ENCODE measurements at places on chromosomes 6 and 20. TPM values are rescaled to one million over a fixed set of nuclear protein-coding genes. Genes with fewer than 3 reads are reported as not detected.

DNA sequence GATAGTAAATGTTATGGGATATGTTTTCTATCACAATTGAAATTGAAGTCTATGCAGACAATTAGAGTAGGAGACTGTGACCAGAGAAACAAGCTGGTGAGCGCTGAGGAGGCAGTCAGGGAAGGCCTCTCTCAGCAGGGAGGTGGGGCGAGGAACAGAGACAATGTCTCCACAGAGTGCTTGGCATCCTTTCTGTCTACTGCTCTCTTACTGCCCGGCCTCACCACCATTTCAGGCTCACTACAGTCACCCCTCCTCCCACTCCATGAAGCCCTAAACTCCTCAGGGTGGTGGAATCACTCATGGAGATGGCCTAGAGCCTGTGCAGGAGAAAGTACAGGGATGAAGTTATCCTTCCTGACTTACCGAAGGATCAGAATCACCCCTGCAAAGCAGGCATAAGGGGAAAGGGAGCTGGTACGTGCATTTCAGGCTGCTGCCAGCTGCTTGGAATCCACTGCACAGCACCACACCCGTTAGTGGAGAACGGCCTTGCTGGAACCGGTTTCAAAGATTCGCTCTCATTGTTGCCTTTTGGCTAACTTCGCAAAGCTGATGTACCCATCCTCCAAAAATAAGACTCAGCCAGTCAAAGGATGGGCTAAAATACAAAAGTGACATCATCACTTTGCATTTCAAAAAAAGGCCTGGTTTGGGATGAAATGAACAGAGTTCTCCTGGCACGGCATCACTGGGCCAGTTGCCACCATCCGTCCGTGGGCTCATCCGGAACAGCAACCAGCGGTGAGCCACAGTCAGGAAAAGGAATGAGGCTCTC, 67.3 kb downstream of the SLC22A23 start:
- DNase-seq, result no peak

- no peak for DNase-seq
Measured at GRCh38 chr6:139776041-139776440, 401.6 kb upstream of the CITED2 start.

The PRDM13 gene
- total RNA-seq, result not detected

The PGC gene
- not detected for total RNA-seq

The PRSS16 gene
- total RNA-seq, result 2.0 TPM

- DNase-seq, result no peak
Measured at GRCh38 chr6:35780719-35781118, at the start of gene CLPSL1. TSS of gene CLPSL1 (plus strand) at chr6:35781019. CDS start at chr6:35781111, 92 bp downstream.

The DLL1 gene
- 5.9 TPM for total RNA-seq

DNA sequence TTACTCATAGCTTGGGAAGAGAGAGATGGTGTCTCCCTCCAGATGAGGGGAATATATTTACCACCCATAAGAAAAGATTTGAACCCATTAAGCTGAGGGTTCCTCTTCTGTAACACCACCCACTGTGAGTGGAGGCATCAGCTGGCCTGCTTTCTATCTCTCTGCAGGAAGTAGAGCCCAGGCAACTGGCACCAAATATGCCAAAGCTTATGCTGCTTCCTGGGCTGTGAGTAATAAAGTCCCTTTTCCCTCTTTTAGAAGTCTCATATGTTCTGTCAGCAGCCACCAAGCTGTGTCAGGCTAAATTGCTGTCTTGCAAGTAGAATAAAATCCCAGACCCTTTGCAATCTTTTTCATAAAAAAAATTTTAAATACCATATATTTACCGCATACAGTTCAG, 241.4 kb downstream of the LAMA2 start:
- DNase-seq, result no peak

The JARID2 gene
- 11.9 TPM for total RNA-seq

- DNase-seq, result no peak
Measured at GRCh38 chr20:54565255-54565654, 89.9 kb downstream of the DOK5 start.

GRCh38 chr6:62978920-62979319, 232.3 kb upstream of the FKBP1C start:
- no peak for DNase-seq

DNA sequence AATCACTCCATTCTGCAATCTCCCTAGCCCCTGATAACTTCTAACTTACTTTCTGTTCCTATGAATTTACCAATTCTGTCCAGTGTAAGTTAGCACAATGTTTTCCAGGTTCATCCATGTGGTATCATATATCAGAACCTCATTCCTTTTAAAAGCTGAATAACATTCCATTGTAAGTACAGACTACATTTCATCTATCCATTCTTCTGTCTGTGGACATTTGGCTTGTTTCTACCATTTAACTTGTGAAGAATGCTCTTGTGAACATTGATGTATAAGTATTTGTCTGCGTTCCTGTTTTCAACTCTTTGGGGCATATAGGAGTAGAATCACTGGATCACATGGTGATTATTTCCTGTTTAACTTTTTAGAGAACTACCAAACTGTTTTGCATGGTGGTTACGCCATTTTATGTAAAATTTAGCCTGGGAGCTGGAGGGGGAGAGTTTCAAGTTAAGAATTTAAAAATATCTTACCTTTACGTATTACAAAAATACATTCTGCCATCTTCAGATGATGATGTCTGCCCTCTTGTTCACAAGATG, 156.5 kb downstream of the BTBD3 start:
- DNase-seq, result no peak

DNA sequence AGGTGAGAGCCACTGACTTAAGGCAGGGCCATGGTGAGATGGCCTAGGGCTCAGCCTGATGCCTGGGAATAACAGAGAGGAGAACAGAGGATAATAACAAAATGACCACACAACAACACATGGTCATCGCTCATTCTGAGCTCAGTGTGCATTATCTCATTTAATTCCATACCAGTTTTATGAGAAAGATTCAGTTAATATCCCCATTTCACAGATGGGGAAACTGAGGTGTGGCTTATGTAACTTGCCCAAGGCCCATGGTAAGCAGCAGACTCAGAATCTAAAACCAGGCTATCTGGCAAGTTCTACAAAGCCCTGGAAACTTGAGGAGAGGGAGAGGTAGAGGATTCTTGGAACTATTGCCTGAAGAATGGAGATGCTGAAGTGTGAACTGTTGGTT, 200.9 kb upstream of the PMEPA1 start:
- DNase-seq, result no peak

GRCh38 chr6:25220857-25221256, 58.3 kb upstream of the CARMIL1 start:
- DNase-seq, result no peak

DNA sequence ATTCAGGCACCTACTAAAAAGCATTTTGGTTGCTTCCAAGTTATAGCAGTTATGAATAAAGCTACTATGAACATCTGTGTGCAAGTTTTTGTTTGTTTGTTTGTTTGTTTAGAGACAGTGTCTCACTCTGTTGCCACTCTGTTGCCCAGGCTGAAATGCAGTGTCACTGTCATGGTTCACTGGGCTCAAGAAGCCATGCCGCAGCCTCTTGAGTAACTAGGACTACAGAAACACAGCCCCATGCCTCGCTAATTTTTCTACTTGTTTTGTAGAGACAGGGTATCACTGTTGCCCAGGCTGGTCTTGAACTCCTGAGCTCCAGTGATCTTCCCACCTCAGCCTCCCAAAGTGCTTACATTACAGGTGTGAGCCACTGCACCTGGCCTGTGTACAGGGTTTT, 795.9 kb downstream of the EPHA7 start:
- no peak for DNase-seq

- DNase-seq, result no peak
Measured at GRCh38 chr6:96626759-96627364, 63.9 kb downstream of the FHL5 start.

The SRMS gene
- total RNA-seq, result 0.48 TPM

The POM121L2 gene
- total RNA-seq, result not detected

DNA sequence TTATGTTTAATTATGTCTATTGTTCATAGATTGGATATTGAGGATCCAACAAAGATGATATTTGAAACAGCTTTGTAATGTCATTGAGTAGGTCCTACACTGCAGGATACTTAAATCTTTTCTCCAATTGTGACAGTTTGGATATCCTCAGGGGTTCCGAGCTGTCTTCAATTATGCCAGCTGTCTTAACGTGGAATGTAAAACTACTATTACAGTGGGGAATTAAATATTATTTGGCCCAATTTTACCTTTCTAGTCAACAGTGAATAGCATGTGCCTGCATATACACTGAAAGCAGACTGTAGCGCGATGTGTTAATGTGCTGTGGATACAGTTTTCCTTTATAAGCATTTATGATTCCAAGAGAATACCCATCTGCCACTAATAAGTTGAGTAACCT, 156.9 kb downstream of the GRIK2 start:
- DNase-seq, result no peak

GRCh38 chr6:150377211-150377781, 8.5 kb downstream of the IYD start:
- no peak for DNase-seq

The RAMACL gene
- total RNA-seq, result 6.0 TPM

DNA sequence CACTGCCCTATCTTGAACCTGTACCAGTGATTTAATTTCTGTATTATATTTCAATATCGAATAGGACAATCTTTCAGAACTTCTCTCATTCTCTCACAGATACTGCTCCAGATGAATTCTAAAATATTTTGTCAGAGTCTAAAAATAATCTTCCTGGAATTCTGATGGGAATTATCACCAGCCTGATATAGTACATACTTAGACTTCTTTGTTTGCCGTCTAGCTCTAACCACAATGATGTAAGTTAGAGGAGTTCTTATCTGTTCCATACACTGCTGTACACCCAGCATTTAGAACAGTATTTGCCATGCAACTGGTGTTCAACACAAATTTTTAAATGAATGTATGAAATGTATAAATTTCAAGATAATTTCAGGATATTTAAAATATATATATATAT, 1.3 kb upstream of the HUS1B start:
- DNase-seq, result no peak

GRCh38 chr6:33075208-33075567, 602 bp upstream of the HLA-DPB1 start:
- DNase-seq, result no peak

GRCh38 chr6:164243949-164244348, 829.4 kb downstream of the QKI start:
- DNase-seq, result no peak

DNA sequence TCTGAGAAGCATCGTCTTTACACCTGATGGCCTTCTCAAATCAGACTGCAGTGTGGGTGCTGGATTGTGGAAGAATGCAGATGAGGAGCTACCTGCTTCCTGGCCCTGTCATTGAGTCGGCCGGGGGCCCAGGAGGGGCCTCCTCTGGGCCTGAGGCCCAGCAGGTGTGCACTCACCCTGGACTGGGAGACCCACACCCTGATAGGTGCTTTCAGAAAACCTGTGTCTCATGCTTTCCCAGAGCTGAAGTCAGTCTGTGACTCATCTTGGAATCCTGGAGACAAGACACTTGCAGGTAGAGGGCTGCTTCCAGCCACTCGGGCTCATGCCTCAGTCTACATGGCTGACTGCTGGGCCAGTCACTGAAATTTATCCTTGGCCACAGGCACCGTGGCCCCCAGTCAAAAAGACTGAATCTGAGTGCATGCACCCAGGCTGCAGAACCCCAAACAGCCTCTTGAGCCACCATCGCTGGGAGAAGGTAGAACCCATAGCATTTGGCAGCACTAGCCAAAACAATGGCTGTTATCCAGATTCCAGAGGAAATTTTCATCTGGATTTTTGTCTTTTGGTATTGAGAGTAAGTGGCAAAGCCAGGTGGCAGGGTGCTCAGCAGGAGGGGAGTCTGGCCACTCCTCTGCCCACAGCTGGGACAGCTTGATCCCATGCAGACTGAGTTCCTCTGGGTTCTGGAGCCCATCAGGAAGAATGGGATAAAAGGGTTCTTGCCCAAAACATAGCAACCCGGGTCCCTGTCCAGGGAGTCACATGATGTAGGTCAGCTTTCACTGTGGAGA, 182.0 kb upstream of the CST7 start:
- DNase-seq, result no peak

DNA sequence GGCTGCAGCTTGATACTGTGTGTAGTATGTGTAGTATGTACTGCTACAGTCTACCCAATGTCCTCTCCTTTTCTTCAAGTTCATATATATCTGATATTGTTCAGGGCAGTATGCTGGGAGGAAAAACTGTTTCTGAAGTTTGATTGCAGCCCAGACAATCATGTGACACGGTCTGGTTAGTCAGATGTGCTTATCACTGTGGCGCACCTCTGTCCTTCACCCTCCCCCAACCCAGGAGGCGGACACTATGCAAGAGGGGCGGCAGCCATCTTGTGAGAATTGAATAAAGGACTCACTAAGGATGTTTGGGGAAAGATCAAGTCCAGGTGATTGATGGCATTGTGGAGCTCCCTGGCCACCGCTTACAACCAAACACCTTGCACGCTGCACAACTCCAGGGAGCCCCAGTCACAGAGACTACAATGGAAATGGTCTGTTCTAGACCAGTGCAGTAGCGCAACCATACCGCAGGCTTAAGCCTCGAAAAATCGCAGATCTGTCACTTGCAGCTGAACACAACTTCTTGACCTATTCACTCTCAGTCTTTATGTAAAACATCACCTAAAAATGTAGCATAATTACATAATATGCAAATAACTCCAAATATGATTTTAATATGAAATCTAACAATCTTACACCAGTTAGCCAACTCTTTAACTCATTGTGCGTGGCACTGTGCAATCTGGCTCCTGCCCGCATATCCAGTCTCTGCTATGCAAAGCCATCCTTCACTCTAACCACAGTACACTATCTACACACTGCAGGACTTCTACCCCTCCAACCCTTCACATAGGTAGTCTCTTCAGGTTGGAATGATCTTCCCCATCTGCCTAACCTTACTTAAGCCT, 79.3 kb downstream of the VGLL2 start:
- no peak for DNase-seq

DNA sequence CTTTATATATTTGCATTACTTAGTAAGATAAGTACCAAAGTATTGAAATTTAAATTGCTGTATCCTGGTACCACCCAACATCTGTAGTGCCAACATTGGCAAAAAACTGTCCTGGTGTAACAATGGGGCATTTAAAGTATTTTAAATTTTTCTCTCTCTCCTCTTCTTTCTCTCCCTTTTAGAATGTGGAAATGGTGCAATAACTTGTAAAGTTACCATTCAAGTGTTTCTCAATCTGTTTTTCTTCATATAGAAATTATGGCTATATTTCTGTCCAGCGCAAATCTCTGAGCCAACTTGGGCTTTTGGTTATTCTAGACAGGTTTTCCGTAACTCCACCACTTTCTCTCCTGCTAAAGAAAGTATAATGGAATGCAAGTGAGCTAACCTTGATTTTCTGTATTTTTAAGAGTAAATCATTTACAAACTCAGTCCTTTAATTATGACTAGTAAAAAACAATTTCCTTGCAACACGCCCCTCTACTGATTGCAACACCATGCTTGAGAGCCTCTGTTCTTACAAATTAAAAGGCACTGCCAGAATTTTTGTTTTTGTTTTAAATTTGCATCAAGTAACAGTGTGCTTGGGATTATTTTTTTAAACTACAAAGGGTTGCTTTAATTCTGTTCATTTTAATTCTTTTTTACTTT, 324.2 kb upstream of the CITED2 start:
- no peak for DNase-seq

The POU5F1 gene
- total RNA-seq, result 3.0 TPM
